ENCODE measurements at places on chromosomes 7 and 10.

DNA sequence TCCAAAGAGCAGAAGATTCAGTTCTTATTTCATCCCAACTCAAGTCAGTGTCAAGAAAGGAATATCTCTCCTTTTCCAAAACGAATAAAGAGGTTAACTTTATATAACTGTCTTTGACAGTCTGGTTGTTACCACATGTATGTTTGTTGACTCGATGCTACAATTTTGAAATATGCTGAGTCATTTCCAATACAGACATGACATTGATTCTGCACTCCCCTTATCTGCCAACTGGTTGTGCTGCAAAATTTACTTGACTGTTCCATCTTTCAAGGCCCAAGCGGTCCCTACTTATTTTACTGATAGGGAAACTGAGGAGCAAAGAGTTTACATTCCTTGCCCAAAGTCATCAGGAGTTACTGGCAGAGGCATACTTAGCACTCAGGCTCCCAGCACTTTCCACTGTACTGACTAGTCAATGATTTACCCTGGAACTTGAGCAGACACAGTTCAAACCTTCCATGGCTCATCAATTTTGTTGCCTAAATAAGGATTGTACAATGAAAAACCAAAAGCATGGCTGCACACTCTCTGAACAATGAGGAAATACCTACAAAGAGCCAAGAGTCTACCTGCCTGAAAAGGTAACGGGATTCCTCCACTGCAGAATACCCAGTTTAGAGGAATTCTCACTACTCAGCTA is 52.8 kb downstream of the ABLIM1 start:
- no peak for DNase-seq

DNA sequence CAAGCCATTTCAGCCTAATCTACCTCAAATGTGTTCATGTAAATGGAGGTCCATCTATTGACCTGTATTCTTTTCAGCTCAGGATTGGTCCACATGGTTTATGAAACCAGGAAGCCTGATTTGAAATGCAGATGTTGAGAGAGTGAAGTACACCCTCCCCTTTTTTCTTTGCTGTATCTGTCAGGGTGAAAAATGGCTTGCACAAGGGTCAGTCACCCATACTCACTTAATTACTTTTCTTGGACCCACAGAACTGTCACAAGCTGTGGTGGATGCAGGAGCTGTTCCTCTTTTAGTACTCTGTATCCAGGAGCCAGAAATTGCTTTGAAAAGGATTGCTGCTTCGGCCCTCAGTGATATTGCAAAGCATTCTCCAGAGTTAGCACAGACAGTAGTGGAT is 41.2 kb downstream of the SPAG6 start:
- no peak for DNase-seq

DNA sequence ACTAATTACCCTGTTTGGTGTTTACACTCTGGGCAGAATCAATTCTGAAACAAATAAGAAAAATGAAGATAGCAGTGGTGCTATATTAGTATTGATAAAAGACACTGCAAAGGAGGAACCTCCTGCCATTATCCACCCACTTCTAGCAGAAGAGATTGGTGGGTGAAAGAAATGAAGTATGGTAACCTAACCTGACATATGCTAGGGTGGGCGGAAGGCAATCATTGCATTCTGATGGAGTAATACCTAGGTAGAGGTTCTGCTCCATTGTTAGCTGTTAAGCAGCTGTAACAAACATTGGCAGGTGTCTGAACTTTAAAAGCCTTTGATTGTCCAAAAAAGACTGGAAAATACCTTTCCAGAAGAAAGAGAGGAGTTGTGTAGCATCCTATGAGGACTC is 95.9 kb downstream of the OTUD1 start:
- DNase-seq: no peak

DNA sequence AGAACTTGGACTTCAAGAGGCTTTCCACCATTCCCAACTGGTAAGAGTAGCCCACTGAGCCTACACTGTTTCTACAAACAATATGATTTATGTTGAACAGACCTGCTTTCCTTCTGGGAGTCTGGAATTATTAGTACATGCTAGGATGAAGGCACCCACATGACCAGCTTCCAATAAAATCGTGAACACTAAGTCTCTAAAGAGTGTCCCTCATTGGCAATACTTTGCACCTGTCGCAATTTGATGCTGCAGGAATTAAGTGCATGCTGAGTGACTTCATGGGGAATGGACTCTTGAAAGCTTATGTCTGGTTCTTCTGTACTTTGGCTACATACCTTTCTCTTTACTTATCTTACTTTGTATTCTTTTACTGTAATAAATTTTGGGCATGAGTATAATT is 305.2 kb upstream of the GHITM start:
- DNase-seq: no peak

DNA sequence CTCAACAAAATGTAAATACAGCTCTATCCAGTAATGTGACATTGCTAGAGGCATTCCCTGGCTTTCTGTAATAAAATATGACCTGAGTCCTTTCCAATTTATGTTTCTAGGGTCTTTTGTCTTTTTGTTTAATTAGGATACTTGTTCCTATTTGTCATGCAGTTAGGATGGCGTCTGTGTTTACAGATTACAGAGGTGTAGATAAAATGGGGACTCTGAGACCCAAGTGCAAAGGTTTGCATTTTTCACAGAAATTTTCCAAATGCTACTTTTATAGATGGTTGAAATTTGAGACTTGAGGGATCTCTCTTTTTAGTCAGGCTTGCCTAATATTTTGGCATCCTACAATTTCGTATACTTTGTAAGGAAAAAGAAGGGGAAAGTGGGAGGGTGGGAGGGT is 332.4 kb downstream of the PTEN start:
- DNase-seq: no peak

GRCh38 chr7:33823913-33824312 is 81.4 kb upstream of the BMPER start:
- no peak for DNase-seq

DNA sequence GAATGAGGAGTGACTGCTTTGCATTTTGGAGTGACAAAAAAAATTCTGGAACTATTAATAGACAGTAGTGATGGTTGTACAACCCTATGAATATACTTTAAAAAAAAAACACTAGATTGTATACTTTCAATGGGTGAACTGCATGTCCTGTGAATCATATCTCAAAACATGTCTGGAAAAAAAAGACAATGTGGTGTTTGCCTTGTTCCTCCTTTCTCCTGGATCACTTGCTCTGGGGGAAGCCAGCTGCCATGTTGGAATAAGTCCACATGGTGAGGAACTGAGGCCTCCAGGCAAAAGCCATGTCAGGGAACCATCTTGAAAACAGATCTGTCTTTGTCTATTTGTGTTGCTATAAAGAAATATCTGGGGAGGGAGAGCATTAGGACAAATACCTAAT is 39.5 kb upstream of the YAE1 start:
- no peak for DNase-seq

GRCh38 chr7:76225379-76225778 is 23.7 kb downstream of the SRRM3 start:
- no peak for DNase-seq

- DNase-seq: no peak
Observed at GRCh38 chr7:139896288-139896687, 67.2 kb downstream of the TBXAS1 start.

- no peak for DNase-seq
Observed at GRCh38 chr7:7352845-7353244, 170.5 kb downstream of the C1GALT1 start.

- no peak for DNase-seq
Observed at GRCh38 chr7:15905251-15906040, 219.0 kb upstream of the MEOX2 start.

DNA sequence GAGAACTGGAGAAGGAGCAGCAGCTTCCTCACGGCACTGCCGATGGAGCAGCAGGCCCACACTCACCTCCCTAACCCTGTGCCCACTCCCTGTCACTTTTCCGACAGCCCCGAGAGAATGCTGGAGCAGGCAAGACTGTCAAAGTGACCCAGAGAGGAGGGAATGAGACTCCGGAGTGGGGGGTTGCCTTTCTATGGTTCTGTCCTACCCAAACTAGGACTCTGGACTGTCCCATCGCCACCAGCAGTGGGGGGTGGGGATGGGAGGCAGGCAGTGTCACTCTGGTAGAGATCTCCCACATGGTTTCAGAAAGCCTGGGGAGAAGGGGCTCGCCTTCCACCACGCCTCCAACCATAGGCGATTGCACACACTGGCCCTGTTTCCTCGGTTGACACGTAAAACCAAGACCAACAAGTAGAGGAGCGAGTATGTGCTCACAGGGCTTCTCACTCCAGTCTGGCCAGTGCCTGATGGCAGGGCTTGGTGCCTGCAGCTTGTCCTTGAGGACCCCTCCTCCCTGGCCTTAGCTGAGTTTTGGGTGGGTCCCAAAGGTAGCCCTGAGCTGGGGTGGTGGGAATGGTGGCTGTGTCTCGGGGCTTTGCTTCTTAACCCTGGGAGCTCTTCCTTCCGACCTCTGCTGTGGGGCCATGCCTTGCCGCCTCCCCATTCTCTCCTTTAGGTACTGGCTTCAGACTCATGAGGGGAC is 148.5 kb downstream of the PTPN20 start:
- no peak for DNase-seq

DNA sequence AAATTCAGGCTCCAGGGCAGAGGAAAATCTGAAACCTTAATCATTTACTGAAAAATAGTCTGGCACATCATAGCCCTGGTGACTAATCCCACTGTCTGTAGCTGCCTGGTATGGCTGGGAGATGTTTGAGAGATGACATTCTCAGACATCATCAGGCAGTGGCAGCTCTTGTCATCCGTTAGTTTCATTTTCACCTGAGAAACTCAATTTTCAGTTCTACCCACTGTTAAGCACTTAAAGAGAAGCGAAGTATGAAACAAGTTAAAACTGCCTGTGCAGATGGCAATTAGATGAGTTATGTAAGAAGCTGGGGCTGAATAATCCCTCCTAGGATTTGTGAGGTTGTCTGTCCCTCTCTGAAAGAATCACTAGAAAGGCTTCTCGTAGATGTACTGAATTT is 150.2 kb downstream of the NSUN6 start:
- DNase-seq: no peak

- DNase-seq: no peak
Observed at GRCh38 chr10:126668505-126668904, 2.0 kb downstream of the C10orf90 start.

GRCh38 chr7:18941207-18941606 is 176.2 kb downstream of the TWIST1 start:
- no peak for DNase-seq

- DNase-seq: no peak
Observed at GRCh38 chr7:128259131-128260061, 18.3 kb downstream of the LEP start.

- DNase-seq: no peak
Observed at GRCh38 chr7:27960415-27960814, 220.2 kb downstream of the JAZF1 start.

- DNase-seq: no peak
Observed at GRCh38 chr10:49356181-49356580, 39.7 kb downstream of the DRGX start.

DNA sequence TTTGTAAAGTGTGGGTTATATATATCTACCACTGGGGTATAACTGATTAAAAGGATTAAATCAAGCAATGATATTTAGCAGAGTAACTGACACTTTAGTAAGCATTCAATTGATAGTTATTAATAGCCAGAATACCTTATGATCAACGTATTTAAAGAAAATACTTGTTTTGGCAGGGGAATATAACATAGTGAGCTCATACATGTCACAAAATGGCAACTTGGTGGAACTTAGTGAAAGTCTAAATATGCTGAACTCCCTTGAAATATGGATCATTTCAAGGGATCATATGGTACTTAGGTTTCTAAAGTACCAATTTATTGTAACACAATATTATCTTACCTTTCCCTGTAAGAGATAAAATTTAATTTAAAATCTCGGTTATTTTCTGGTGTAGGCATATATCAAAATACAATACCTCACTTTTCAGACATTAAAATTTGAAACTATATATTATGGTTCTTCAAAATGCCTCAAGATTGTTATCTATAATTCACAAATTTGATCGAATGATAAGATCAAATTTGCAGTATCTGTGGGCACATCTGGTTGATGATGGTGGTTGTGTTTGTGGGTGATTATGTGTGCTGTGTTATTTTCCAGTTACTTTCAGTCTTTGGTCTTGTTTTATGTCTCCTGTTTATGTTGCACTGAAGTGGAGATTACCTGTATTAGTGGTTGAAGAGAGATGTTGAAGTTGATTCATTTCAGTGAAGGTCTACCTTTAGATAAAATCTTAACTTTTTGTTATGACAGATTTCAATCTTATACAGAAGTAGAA is 5.2 kb downstream of the ARL4A start:
- no peak for DNase-seq

- no peak for DNase-seq
Observed at GRCh38 chr10:71727105-71727737, 7.6 kb upstream of the C10orf105 start.

DNA sequence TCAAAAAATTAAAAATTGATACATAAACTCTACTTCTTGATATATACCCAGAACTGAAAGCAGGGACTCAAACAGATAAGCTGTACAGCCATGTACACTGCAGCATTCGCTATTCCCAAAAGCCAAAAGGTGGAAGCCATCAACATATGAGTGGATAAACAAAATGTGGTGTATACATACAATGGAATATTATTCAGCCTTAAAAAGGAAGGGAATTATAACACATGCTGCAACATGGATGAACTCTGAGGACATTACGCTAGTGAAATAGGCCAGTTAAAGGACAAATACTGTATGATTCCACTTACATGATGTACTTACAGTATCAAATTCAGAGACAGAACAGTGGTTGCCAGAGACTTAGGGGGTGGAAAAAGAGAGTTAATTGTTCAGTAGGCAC is 8.1 kb downstream of the TMEM209 start:
- no peak for DNase-seq

DNA sequence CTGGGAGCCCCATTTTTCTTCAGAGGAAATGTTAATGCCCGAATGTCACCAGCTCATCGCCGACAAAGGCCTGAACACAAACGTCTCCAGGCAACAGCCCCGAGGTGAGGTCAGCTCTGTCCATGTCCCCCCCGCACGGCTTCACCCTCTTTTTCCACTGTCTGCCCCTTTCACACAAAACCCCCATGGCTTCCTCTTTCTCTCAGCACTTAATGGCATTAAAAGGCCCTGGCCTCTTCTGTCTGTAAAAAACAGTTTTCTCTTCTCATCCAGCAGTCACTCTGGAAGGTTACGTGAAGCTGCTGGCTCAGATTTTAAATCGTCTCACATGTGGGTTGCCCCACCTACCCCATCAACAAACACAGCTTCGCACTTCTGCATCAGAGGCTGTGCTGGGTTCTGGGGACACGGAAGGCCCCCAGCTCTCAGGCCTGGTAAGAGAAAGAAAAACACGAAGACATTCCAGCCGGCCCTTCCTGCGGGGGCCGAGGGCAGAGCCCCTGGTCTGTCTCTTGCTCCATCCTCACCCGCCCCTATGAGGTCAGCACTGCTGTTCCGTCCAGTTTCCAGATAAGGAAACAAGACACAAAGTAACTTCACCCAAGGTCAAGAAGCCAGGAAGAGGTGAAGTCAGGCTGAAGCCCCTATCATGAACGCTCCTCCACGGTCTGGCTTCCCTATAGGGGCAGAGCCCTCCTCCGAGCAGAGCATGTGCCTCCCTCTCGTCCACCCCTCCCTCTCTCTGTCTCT is 91.1 kb upstream of the PDGFA start:
- no peak for DNase-seq

DNA sequence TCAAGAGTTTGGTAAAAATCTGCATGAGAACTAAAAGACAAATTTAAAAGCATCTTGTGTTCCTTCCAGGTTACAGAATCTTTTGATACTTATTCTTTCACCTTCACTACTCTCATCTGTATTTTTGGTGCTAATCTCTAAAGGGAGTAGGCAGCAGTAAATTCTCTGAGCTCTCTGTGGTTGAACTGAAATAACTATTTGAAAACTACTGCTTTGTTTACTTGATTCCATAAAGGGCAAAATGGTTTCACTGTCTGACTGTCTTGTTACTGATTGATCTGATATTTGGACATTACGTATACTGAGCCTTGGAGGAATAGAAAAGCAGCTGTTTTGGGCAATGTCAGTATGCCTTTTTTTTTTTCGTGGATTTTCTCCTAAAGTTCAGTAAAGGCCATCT is 103.3 kb downstream of the CHRM2 start:
- no peak for DNase-seq

Data from glutamatergic neuron (in vitro differentiated cells).